ENCODE measurements at places on chromosomes 2 and 18.
A peak's percentile ranks its signal among the peaks of the same experiment; 100 is the strongest.

- DNase-seq, result peak; percentile 72
Measured at GRCh38 chr2:25314514-25315315, 27.0 kb downstream of the DNMT3A start.

- DNase-seq, result no peak
Measured at GRCh38 chr18:58401191-58401590, 227.7 kb downstream of the ALPK2 start.

- DNase-seq, result no peak
Measured at GRCh38 chr2:46386763-46387162, 89.6 kb downstream of the EPAS1 start.

- DNase-seq, result no peak
Measured at GRCh38 chr2:107569496-107569895, 257.2 kb upstream of the RGPD4 start.

DNA sequence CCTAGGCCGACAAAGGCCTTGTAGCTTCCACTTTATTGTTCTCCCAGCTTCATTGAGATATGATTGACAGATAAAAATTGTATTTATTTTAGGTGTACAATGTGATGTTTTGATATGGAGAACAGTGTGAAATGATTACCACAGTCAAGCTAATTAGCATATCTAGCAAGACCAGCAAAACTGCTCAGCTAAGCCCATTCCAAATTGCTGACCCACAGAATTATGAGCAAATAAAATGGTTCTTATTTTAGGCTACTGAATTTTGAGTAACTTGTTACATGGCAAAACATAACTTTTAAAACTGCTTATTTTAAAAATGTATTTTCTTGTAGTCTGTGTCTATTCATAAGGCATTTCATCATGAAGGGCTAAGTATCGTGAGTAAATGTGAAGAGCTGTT is 8.6 kb upstream of the SELENOI start:
- no peak for DNase-seq

Measured in DMS79 (cell line).